ENCODE measurements at places on chromosomes 11 and 22.
A peak's percentile ranks its signal among the peaks of the same experiment; 100 is the strongest.

DNA sequence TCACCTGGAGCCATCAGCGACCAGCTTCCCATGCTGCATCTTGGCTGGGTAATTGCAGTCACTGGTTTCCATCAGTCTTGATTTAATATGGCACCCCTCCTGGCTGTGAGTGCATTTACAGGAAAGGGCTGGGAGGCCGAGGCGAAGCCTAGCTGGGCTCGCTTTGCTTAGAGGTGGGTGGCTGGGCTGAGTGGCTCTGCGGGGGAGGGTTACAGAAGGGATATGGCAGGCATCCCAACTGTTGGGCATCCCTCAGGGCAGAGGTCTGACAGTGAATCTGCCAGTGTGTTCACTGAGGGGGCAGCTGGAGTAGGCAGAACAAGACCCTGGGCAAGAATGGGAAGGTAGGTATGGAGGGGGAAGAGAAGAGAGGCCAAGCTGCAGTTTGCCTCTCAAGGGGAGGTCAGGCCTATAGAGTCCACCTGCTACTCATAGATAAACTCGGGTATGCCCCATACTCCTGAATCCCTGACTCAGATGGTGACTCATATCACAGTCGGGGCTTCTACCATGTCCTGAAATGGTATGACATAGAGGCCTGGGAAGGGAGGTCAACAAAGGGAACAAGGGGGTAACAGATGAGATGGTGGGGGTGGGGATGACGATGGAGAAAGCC lies 77.5 kb upstream of the PHOX2A start:
- DNase-seq: no peak

DNA sequence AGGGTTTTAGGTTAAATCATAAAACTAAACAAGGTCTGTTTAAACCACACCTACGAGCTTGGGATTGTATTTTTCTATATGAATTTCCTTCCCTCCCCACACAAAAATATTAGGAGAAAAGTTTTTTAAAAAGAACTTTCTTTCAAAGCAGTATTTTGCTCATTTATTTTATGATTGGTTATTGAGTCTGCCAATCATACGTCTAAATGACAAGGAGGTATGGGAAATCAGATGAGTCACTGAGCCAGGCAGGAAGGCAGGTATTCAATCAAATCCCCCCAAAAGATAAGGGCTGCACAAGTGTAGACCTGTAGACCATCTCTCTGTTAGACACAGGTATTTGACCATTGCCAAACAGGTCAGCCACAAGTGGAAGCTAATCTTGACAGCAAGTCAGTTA lies 440.1 kb upstream of the CCDC90B start:
- DNase-seq: no peak

GRCh38 chr11:94768602-94769541 lies 716 bp downstream of the AMOTL1 start:
- no peak for DNase-seq

DNA sequence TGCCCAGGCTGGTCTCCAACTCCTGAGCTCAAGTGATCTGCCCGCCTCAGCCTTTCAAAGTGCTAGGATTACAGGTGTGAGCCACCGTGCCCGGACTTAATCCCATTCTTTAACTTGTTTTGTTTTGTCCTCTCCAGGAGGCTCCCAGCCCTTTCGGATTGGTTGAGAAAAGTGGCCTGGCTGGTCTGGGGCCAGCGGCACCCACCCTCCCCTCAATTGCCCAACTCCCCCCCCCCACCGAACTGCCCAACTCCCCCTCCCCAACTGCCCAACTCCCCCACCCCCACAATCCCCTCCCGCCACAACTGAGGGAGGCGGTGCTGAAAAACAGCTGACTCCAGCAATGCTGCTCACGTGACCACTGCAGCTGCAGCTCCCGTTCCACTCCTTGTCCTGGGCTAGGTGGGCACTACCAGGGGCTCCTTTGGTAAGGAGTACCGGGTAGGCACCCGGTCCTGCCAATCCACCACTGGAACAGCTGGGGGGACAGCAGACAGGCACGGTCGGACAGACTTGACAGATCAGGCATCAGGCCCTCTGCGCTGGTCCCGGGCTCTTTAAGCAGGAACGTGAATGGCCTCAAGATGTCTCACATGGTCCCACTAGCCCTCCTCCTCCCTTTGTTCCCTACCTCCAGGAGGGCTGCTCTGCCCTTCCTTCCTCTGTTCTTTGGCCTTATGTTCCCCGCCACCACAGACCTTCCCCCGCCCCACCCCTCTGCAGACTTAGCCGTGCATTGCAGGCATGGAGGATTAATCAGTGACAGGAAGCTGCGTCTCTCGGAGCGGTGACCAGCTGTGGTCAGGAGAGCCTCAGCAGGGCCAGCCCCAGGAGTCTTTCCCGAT lies at the start of gene TCN2:
TSS of gene TCN2 (plus strand) at position 720 of the 845 bp plus-strand sequence. CDS start 158 bp downstream, outside the sequence.
- no peak for DNase-seq

- DNase-seq: no peak
These were observed 14.6 kb downstream of the PARVG start for GRCh38 chr22:44195189-44195871.

DNA sequence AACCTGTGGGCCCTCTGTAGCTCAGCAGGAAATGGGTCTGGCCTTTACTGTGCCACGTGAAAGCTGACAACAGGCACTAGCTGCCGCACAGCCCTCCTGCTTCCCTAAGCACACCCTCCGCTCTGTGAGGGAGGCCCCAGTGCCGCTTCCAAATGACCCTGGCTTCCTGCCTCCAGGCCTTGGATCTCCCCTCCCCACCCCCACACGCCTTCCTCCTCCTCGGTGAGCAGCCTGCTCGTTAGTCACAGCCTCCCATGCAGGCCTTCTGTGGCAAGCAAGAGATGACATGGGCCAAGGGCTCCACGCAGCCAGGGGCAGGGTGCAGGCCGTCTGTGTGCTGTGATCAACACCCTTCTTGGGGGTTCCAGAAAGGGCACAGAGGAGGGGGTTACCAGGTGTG lies 15.3 kb upstream of the RASL10A start:
- no peak for DNase-seq

GRCh38 chr11:83933008-83933407 lies 646.8 kb upstream of the CCDC90B start:
- no peak for DNase-seq

DNA sequence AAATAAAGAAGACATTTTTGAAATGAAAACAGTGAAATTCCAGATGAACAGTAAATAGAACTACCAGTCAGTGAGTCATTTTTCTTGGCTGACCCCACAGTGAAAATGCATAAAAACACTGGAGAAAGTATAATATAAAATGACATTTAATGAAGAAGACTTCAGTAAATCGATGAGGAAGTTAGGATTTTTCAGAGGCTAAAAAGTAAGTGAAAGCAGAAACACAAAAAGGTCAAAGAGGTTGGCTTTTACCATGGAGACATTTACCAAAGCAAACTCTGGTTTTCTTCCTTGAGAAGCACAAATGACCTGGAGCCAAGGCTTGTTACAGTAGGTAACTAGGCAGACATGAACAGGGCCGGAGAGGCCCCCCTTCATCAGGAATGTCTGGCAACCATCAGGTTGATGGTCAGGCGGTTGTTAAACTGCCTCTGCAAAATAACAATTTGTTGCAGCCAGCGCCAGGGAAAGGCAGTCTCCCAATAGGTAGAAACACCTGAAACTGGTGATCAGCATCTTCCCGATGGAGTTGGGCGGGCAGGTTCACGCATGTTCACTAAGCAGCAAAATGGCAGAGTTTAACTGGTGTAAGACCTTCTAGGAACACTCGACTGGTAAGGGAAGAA lies 16.7 kb upstream of the TMEM123 start:
- no peak for DNase-seq

GRCh38 chr11:69969890-69970784 lies 108.0 kb upstream of the ANO1 start:
- no peak for DNase-seq

- no peak for DNase-seq
These were observed 12.8 kb downstream of the TSKU start for GRCh38 chr11:76795936-76796441.

GRCh38 chr11:15807827-15808226 lies 548.5 kb downstream of the SOX6 start:
- DNase-seq: no peak

- no peak for DNase-seq
These were observed 392.8 kb downstream of the AASDHPPT start for GRCh38 chr11:106470230-106470629.

- DNase-seq: no peak
These were observed 287 bp downstream of the RPS13 start for GRCh38 chr11:17077240-17077519.

- no peak for DNase-seq
These were observed 20.7 kb downstream of the TNKS1BP1 start for GRCh38 chr11:57303990-57304579.

DNA sequence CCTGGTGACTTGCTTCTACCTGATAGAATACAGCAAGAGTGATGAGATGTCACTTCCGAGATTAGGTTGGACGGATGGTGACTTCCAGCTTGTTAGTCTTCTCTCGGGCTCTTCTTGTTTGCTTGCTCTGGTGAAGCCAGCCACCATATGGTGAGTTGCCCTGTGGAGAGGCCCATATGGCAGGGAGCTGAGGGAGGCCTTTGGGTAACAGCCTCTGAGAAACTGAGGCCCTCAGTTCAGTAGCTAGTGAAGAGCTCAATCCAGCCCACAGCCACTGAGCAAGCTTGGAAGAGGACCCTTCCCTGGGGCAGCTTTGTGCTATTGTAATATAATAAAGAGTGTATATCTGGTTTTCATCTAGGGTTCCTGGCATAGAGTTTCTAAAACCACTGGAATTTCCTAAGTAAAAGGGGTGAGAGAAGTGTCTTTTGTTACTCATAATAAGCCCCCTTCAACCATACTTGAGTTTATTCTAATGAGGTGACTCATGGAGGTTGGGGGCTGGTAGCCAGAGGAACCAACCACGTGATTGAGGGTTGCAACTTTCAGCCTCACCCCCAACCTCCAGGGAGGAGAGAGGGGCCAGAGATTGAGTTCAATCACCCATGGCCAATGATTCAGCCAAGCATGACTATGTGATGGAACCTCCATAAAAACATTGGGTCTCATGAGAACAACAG lies 8.0 kb upstream of the TPCN2 start:
- peak; percentile 12 for DNase-seq

DNA sequence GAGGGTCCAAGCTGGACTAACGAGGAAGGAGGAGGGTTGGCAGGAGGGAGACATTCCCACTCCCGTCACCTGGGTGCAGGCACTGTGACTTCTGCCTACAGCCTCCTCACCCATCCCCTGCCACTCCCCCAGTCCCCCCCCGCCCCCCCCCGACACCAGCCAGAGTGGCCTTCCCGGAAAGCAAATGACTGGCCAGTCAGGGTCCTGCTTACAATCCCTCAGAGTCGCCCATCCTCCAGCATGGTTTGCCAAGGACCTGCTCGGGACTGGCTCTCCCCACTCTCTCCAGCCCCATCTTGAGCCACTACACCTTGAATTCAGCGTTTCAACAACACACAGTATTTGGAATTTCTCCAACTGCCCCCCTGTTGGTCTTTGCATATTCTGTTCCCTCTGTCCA lies 59.6 kb downstream of the THAP12 start:
- no peak for DNase-seq

GRCh38 chr22:24428751-24429410 lies 1.5 kb downstream of the ADORA2A start:
- no peak for DNase-seq

DNA sequence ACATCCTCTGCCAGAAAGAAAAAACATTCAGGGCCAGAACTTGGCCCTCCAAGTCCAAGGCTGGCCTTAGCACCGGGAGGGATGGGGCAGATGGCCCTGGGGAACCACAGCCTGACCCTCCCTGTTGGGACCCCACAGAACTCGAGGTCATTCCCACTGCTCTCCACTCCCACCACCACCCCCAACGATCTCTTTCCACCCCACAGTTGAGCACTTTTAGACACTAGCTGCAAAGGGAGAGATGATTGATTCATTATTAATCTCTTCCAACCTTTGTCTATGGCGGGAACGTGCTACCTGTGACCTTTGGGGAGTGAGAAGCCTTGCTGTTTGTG lies 869.7 kb downstream of the BRD1 start:
- DNase-seq: no peak

DNA sequence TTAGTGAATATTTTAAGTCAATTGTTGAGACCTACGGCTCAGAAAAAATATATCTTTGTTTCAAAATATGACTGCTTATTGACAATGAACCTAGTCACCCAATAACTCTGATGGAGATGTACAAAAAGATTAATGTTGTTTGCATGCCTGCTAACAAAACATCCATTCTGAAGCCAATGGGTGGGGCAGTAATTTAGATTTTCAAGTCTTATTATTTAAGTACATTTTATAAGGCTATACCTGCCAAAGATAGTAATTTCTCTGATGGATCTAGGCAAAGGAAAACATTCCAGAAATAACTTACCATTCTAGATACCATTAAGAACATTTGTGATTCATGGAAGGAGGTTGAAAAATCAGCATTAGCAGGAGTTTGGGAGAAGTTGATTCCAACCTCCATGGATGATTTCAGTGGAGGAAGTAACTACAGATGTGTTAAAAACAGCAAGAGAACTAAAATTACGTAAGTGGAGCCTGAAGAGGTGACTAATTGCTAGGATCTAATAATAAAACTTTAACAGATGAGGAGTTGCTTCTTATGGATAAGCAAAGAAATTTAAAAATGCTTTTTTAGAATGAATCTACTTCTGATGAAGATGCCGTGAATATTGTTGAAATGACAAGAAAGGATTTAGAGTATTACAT lies 26.4 kb upstream of the OR8D2 start:
- DNase-seq: no peak

GRCh38 chr11:111765320-111765983 lies 737 bp downstream of the PPP2R1B start:
- DNase-seq: no peak

GRCh38 chr11:115444542-115444941 lies 59.7 kb downstream of the CADM1 start:
- no peak for DNase-seq

- DNase-seq: no peak
These were observed 7.3 kb upstream of the PAX6 start for GRCh38 chr11:31818425-31818755.

GRCh38 chr11:96139691-96140090 lies 203.3 kb downstream of the MAML2 start:
- no peak for DNase-seq

GRCh38 chr22:23688121-23688520 lies 2.7 kb upstream of the RGL4 start:
- DNase-seq: no peak

DNA sequence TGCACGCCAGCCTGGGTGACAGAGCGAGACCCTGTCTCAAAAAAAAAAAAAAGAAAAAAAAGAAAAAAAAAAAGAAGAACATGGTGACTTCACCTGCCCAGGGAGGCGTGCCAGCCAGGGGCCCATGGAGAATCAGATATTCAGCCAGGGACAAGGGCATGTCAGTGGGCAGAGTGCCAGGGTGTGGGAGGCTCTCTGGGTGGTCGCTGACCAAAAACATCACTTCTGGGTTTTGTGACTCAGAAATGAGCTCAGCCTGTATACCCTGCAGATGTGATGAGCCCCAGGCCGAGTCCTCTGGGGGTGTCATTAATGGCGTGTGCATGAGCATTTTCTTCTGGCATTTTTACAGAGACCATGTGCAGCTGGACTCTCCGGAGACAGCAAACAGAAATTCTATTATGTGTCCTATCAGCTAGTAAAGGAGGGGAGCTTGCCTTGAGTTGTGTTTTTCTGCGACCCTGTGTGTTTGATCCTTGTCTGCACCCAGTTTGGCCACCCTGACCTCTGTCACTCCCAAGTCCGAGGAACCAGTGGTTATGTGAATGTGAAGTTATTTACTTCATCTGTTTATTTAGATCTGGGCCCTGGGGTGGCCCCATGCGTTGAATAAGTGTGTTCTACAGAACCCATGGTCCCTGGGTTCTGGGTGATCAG lies 53.6 kb downstream of the BCR start:
- DNase-seq: no peak

- DNase-seq: no peak
These were observed 9.5 kb downstream of the CTTN start for GRCh38 chr11:70407814-70408213.

All from NK-92 treated with Interleukin-12 subunit alpha and Interleukin-12 subunit beta, amount 100 ng/mL, for 24 hours (cell line).